ENCODE measurements at places on chromosomes 2 and 18.

DNA sequence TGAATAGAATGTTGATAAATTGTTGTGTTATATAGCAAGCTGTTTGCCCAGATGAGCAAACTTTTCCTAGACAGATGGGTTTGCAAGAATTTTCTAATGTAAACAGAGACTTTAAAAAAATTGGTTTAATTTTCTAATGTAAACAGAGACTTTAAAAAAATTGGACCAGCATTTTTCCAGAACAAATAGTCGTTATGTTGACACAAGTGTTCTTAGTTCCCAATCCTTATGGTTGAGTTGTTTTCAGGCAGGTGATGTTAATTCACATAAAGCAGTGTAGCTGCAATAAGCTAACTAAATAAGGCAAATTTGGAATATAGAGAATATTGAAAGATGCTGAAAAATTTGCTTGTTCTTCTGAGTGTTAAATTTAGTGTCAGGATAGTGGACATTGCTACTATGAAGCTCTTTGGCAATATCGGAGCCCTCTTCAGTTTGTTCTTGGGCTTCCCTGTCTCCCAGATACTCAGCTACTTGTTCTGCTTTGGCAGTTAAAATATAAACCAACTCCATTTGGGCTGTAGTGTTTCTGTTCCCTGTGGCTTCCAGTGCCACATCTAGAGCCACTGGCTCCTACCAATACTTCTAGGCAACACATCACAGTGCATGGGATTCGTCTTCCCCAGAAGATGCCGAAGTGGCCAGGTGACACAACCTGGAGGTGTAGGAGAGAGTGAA is 105.7 kb downstream of the DYNAP start:
- DNase-seq, result no peak

GRCh38 chr18:3720159-3720558 is 270.2 kb downstream of the TGIF1 start:
- DNase-seq, result no peak

GRCh38 chr18:77392321-77392720 is 142.7 kb downstream of the GALR1 start:
- DNase-seq, result no peak

DNA sequence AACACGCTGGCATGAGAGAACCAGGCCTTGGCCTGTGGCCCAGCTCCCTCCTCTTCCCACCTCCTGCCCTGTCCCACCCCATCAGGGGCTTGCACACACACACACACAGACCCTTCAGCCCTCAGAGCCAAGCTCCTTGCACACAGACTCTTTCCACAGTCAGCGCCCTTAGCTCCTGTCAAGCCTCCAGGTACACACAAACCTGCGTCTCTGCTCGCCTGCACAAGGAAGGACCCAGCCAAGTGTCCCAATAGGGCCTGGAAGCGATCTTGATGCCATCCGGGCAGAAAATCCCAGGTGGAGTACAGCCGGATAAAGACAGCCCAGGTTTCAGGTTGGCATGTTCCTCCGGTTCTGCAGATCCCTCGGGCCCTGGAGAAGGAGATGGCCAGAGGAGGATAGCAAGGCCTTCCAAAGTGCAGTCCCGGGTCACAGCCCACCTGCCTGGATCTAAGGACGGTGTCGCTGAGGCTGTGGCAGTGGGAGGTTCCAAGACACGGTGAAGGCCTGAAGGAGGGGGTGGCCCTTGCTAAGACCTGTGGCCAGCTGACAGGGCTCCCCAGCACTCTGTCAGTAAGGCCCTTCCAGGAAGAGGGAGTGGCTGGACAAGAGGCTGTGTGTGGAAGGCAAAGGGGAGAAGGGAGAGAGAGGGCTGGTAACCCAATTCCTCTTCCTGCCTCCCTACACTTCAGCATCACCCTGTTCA is 18.5 kb upstream of the STEAP3 start:
- DNase-seq, result no peak

- DNase-seq, result no peak
These were observed 3.8 kb downstream of the CATIP start for GRCh38 chr2:218360453-218360852.

DNA sequence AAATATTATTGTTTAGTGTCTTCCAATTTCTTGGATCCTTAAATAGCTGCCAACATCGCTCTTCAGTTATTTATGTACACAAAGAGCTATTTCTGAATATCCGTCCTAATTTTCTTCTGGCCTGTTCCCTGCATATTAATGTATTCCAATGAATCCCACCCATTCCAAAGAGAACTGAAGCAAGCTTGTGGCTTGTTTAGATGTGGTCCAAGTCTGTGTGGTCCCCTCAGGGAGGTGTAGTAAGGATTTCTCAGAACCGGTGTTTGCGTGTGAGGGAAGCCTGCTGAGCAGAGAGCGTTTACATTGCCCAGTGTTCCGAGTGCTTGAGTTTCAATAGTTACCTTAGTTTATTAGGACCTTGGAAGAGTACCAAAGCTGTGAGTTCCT is 25.1 kb upstream of the IL1R1 start:
- peak; percentile 91 for DNase-seq

- DNase-seq, result no peak
These were observed 11.1 kb downstream of the AMMECR1L start for GRCh38 chr2:127874378-127875269.

DNA sequence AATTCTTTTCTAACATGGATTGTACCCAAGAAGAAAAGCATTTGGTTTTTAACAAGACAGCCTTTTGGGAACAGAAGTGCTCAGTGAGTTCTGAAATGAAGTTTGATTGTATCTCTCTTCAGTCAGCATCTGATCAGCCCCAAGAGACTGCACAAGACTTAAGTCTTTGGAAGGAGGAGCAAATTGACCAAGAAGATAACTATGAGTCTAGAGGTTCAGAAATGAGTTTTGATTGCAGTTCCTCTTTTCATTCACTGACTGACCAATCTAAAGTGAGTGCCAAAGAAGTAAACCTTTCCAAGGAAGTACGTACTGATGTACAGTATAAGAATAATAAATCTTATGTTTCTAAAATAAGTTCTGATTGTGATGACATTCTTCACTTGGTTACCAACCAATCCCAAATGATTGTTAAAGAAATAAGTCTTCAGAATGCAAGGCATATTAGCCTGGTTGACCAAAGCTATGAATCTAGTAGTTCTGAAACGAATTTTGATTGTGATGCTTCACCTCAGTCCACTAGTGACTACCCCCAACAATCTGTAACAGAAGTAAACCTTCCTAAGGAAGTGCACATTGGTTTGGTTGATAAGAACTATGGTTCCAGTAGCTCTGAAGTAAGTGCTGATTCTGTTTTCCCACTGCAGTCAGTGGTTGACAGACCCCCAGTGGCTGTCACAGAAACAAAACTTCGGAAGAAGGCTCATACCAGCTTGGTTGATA is 31.2 kb downstream of the ZDBF2 start:
- DNase-seq, result no peak

DNA sequence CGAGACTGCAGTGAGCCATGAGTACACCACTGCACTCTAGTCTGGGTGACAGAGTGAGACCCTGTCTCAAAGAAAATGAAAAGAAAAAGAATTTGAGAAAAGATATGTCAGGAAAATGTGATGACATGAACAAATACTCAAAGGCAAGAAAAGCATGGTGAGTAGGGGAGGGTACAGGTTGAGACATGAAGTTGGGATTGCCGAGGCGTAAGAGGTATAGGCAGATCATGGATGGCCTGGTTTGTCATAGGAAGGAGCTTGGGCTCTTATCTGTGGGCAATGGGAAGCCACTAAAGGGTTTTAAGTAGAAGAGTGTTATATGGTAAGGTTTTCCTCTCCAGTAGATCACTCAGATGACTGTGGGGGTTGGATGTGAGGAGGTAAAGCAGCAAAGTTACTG is 32.3 kb downstream of the SPAST start:
- DNase-seq, result no peak

DNA sequence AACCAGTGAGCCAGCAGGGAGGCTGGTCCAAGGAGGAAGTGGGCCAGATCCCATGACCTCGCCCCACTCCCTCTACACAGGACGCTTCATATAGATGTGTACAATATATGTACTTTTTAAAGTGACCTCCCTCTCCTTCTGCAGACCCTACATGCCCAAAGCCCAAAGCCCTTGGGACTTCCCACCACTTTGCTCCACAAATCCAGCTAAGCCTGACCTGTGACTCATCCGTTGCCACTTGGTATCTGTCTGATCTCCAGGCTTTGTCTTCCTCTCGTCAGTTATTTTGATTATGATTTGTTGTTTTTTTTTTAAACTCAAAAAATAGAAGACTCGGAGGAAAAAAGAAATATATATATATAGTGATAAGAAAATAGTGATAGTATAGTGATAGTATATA is 470.8 kb downstream of the KCNJ3 start:
- DNase-seq, result no peak

GRCh38 chr2:130251535-130251872 is 53.3 kb upstream of the TUBA3E start:
- DNase-seq, result no peak

- no peak for DNase-seq
These were observed 136.2 kb downstream of the WDR7 start for GRCh38 chr18:56787390-56787789.

- no peak for DNase-seq
These were observed 15.5 kb upstream of the SRBD1 start for GRCh38 chr2:45626387-45627221.

DNA sequence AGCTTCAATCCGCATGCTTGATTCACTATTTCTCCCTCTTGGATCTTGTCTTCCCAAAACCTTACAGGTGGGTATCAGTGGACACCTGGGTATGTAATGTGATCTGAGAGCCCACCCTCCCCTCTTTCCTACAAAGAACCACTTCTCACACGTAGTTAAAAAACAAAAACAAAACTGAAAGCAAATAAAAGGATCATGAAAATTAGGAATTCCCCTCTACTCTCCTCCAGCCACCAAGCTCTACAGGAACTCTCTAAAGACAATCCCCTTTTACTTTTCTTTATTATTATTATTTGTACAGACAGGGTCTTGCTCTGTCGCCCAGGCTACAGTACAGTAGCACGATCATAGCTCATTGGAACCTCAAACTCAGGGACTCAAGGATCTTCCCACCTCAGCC is 40.8 kb upstream of the MYO1B start:
- DNase-seq, result no peak

DNA sequence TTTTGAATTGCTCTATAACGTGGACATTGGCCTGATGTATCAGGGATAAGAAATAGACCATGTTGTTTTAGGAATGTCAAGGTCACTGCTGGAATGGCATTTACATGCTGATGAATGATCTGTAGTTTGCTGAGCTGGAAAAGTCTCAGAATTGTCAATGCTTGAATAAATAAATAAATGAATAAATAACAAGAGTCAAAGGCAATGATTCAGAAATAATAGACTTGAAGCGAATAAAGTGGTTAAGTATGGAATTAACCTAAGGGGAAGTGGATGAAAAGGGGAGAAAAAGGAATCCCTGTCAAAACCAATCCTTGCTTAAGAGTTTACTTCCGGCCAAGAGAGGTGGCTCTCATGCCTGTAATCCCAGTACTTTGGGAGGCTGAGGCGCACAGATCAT is 1620.0 kb downstream of the SUCLG1 start:
- peak; percentile 68 for DNase-seq

- DNase-seq, result no peak
These were observed 183.9 kb downstream of the FMNL2 start for GRCh38 chr2:152518641-152519580.

GRCh38 chr2:234630801-234631261 is 133.9 kb upstream of the ARL4C start:
- DNase-seq, result peak; percentile 41

DNA sequence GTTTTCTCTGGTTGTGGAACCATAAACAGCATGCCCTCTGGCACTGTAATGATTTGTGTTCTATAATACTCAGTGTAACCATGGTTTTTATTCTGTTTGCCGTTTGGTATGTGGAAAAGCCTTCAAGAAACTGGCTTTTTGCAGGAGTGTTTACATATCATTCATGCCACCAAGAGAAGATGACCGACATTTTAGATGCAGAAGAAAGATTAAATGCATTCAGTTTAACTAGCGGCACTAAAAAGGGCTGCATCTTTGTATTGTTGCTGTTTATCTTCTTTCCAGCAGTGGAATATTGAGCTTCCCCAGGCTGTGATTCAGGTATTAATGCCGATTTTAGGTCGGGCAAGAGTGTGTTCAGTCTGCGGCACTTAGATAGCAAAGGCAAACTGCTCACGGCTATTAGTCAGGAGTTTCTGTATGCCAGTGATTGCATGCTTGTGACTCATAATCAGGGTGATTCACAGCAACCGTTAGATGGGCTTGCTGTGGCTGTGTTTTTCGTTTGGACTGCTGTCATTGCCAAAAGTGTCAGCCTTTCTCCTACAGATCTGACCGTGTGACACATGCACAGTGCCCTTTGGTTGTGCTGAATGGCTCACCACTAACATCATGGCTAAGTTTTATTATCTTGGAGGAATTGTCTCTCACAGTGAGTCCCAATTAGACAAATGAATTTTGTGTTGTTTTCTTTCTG is 479.7 kb downstream of the PARD3B start:
- peak; percentile 96 for DNase-seq

DNA sequence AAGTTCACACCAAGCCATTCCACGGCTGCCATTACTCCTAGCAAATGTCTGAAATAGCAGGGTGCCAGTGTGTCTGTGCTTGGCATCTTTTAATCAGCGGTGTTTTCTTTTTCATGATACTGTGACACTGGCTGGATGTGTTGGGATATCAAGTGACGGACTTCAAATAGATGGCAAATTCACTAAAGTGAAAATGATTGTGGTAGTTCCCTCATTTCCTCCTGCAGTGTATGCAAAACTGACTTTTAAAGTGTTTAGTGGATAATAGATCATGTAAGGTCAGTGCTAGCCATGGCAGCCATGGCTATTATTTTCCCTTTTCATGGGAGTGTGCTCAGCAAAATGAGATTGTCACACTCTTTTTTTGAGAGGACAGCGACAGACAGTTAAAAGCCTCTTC is 261.5 kb upstream of the SIX3 start:
- DNase-seq, result no peak

- DNase-seq, result peak; percentile 54
These were observed at the start of gene SLC40A1 for GRCh38 chr2:189580658-189581353. TSS of gene SLC40A1 (minus strand) at chr2:189580786. CDS start at chr2:189580460, 326 bp downstream.

- no peak for DNase-seq
These were observed 525.5 kb downstream of the IRS1 start for GRCh38 chr2:226274143-226274542.

DNA sequence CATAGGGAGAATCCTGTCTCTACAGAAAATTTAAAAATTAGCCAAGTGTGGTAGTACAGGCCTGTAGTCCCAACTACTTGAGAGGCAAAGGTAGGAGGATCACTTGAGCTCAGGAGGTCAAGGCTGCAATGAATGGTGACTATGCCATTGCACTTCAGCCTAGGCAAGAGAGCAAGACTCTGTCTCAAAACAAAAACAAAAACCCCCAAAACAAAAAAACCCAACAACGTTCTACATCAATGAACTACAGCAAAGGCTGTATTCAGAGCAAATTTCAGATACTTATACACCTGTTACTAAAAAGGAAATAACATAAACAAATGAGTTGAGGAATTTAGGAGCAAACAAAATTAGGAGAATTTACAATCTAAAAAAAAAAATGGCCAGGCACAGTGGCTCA is 22.6 kb downstream of the YES1 start:
- no peak for DNase-seq

GRCh38 chr2:4964001-4964540 is 728.1 kb upstream of the SOX11 start:
- no peak for DNase-seq

- DNase-seq, result no peak
These were observed 166.5 kb downstream of the PTPRM start for GRCh38 chr18:7733642-7734041.
